Activated CD4-positive, alpha-beta memory T cell treated with anti-CD3 and anti-CD28 coated beads for 36 hours (primary cell): ENCODE measurements at places on chromosomes 7 and 10.

- DNase-seq = no peak
Observed at GRCh38 chr7:130148561-130148960, 56.6 kb downstream of the TMEM209 start.

GRCh38 chr10:14425034-14425433, 94.3 kb upstream of the FRMD4A start:
- DNase-seq = no peak

- DNase-seq = no peak
Observed at GRCh38 chr10:77939561-77940001, 13.0 kb upstream of the DLG5 start.

DNA sequence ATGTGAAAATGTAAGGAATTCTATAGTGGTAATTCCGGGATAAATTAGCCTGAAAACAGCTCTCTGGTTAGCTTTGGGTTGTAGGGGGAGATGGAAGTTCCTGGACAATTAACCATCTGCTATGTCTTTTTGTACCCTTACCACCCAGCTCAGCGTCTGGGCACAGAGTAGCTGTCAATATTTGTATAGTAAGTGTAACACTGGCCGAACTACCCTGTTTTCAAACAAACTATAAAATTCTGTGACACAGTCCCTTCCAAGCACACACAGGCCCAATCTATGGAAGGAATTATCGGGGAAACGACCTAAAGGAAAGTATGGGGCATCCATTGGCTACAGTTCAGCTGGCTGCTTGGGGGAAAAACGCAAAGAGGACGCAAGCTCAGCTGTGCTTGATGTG, 869 bp upstream of the LHFPL3 start:
- DNase-seq = no peak

DNA sequence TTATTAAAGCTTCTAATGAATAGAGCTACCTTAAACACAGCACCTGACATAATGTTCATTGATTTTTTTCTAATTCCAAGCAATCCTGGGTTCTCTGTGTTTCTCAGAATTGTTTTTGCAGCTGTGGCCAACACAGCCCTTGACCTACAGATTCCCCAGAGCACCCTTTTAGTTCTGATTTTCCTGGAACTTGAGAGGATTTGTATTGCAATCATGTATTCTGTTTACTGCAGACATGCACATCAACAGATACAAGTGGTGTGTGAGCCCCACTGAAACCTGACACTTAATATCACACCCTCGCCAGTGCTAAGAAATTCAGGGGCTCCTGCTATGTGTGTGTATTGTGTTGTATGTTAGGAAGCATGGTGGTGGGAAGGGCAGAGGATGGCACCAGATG, 344.2 kb upstream of the POM121L12 start:
- no peak for DNase-seq

- no peak for DNase-seq
Observed at GRCh38 chr7:70657571-70657970, 474.4 kb upstream of the GALNT17 start.

GRCh38 chr10:95791425-95791979, 35.5 kb downstream of the ENTPD1 start:
- no peak for DNase-seq
